ENCODE measurements at places on chromosomes 3 and 15.

- DNase-seq, result peak; percentile 13
Measured at GRCh38 chr3:20344400-20344959, 158.5 kb upstream of the SGO1 start.

- no peak for DNase-seq
Measured at GRCh38 chr3:151873398-151873797, at the start of gene SUCNR1. Gene SUCNR1 (plus strand): TSS chr3:151873643. CDS start chr3:151879893, 6,250 bp downstream.

- peak; percentile 52 for DNase-seq
Measured at GRCh38 chr15:81516012-81516411, 142.0 kb upstream of the TMC3 start.

DNA sequence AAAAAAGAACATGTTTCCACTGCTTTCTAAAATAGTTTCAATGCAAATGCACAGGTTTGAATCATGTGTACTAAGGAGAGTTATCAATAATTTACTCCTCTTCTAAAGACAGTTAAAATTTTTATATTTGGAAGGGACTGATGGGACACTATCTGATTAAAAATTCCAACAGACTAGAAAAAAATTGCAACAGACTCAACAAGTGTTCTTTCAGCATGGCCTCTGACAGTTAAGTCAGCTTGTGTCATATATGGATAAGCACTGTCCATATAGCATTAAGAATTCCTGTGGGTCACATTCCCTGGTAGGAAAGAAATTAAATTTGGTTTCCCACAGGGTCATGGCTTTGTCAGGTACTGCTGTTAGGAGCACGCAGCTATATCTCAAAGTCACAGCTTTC lies 96.8 kb downstream of the OSBPL10 start:
- no peak for DNase-seq

- DNase-seq, result peak; percentile 35
Measured at GRCh38 chr15:79702621-79703020, 194.2 kb downstream of the MTHFS start.

DNA sequence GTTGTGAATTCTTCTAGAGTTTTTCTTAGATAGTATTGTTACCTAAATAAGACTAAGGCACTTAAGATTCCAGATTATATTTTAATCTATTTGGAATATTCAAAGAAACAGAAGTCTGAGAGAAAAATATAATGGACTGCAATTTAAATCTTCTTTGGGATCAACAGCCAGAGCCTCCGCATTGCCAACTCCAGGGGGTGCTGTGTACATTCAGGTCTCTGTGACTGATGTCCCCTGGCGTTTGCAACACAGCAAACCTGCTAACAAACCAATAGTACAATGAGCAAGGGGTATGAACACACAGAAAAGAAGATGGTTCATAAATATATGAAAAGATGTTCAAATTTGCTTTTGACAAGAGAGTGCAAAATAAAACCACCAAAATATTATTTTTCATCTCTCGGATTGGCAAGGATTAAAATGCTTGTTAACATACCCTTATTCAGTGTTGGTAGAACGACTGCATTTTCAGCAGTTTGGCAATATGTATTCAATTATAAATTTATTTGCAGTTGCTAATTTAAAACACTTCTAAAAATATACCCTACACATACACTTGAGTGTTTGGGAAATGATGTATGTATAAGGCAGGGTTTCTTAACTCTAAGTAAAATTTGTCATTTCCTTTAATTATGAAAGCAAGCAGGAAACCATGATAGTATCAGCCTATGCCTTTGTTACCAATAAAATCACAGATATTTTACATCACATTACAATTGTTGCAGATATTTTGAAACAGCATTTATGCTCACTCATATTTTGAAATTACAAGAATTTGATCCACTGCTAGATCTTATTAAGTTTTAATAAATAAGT lies 16.1 kb upstream of the TM4SF1 start:
- peak; percentile 78 for DNase-seq

GRCh38 chr3:123067689-123068600 lies 1.1 kb downstream of the PDIA5 start:
- peak; percentile 58 for DNase-seq

DNA sequence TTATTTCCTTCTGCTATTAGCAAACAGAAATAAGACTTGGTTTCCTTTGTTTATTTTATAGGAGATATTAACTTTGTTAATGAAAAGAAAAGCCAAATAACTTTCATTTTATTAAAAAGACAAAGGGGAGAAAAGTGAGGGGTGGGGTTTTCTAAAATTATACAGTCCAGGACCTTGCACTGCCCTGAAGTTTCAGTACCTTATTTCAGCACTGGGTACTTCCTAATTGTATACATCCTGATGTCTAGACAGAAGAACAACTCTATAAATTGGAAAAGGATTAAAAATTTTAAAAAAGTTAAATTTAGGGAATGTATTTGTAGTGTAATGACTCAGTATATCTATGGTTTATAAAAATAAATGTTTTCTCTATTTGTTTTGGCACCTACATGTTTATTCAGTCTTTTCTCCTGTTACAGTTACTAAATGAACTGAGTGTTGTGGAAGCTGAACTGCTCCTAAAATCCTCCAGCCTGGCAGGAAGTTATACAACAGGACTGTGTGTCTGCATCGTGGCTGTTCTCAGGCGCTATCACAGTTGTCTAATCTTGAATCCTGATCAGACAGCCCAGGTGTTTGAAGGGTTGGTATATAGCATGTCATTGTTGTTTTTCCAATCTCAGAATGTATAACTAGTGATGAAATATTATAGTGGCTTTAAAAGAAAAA lies 27.6 kb upstream of the P2RY13 start:
- peak; percentile 50 for DNase-seq

GRCh38 chr3:168138421-168138820 lies 42.7 kb upstream of the GOLIM4 start:
- DNase-seq, result no peak

DNA sequence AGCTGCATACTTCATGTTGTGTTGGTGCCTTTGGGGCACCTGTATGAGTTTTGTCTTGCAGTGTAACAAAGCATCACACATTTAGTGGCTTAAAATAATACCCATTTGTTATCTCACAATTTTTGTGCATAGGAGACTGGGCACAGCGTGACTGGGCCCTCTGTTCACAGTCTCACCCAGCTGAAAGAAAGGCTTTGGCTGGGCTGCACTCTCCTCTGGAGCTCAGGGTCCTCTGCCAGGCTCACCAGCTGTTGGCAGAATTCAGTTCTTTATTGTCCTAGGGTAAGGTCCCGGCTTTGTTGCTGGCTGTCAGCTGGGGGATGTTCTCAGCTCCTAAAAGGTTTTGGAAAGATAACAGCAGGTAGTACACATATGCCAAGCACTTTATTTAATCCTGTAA lies 263.3 kb downstream of the CLSTN2 start:
- no peak for DNase-seq

GRCh38 chr15:72175186-72176044 lies 22.2 kb downstream of the GRAMD2A start:
- no peak for DNase-seq

DNA sequence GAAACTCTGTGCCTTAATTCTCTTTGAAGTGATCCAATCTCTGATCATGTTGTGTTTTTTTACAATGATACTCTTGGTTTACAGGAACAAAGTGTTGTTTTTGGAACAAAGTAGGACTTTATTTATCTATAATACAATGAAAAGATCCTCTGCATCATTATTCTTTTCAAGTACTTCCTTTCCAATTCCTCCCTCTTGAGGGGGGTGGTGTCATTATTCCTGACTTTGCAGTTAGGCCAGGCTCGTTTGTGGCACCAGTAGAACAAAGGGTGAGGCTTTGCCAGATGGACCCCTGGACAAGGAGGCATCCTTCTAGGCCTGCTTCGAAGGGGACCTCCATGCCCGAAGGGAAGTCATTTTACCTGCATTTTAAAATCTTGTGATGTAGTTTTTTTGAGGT lies 41.7 kb upstream of the ZBTB38 start:
- DNase-seq, result no peak

DNA sequence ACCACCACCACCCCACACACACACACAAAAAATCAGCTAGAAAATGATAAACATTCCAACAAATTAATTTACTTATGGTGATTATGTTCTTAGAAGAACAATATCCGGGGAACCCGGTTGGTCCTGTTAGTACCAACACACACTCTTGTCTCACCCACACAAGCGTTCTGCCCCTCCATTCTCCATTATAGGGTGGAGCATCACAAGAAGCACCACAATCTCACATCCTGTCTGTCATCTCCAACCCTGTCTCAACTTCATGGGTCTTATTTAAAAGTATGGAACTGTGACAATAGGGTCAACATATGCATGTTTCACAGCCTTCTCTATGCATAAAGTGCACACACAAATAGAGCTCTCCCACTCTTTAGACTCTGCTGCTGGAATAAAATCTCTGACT lies 5.6 kb downstream of the GSK3B start:
- DNase-seq, result no peak

- DNase-seq, result peak; percentile 37
Measured at GRCh38 chr15:34621675-34622074, 38.2 kb upstream of the GOLGA8B start.

- DNase-seq, result no peak
Measured at GRCh38 chr3:181851063-181851462, 139.3 kb downstream of the SOX2 start.

DNA sequence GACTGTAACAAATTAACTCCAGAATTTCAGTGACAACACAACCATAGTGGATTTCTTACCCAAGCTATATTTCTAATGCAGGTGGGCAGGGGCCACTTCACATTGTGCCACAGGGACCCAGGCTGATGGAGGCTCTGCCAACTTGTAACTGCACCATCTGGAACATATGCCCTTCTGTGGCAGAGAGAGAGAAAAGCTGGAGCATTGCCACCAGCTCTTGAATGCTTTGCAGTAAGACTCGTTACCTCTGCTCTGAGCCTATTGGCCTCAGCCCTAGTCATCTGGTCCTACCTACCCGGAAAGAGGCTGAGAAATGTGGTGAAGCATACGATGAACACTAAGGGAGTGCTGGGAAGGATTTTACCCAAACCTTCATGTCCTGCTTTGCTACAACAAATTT lies 587.1 kb downstream of the ZNF385D start:
- DNase-seq, result no peak

All from fibroblast of skin of back (primary cell).